ENCODE measurements at places on chromosomes 5 and 9.

DNA sequence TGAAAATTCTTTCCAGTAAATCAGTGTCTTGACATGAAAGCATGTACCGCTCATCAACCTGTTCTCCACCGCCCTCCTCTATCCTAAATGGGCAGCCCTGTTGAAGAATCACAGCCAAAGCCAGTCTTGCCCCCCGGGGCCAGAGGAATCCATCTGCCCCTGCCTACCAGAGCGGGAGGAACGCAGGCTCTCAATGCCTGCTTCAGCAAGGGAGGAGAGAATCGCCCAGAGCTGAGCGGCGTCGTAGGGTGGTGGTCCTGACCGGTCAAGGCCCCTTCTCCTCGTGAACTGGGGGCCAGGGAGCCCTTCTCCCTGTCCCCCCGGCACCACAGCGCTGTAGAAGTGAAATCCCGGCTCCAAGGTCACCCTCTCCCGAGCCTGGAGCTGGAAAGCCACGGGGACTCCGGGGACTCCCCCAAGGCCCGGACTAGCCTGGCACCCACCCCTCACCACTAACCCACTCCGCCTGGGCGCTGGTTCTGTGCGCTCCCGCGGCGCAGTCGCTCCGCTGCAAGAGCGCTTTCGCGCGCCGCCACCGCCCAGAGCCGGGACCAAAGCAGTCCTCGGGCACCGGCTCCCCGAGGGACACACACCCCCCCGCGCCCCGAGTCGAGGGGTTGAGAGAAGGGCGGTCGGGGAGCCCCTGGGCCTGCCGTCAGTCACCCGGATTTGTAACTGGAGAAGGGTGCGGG, 718 bp upstream of the TMEM215 start:
- no peak for DNase-seq

DNA sequence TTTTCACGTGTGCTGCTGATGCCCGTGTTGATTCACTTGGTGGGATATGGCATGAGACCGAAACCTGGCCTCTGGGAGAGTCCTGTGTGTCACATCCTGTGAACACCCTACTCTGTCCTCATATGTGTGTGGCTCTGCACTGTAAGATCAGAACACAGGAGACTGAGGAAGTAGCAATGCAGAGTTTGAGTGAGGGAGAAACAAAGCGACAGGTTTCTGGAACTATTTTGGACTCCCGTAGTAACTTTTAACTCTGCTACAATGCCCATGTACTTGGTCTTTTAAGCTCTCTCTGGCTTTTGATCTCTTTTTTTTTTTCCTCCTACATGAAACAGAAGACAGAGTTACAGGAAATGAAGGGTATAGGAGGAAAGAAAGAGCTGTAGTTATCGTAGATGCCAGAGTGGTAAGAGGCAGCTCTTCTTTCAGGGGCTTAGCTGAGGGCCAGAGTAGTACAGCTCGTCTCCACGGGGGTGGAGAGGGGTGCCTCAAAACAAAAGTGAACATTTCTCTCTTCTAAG, 26.6 kb downstream of the GRAMD2B start:
- no peak for DNase-seq

GRCh38 chr5:174527916-174528540, 196.4 kb upstream of the MSX2 start:
- DNase-seq = no peak

DNA sequence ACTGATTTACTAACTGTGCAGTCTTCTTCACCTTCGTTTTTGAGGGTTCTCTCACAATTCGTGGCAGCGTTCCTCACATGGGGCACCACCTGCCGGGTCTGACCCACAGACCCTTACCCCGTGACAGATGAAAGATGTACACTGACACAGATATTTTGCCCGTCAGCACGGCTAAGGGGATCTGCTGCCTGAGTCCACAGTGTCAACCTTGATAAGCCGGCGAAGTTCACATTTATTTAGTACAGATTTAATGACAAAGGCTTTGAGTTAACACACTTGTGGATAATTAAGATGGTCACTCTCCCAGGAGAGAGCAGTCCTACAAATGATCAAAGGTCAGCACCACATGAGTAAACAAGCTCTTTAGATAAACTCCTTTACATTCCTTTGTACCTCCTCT, 15.9 kb upstream of the TEX10 start:
- DNase-seq = no peak

- DNase-seq = no peak
Measured at GRCh38 chr9:37417252-37417803, 5.2 kb upstream of the GRHPR start.

DNA sequence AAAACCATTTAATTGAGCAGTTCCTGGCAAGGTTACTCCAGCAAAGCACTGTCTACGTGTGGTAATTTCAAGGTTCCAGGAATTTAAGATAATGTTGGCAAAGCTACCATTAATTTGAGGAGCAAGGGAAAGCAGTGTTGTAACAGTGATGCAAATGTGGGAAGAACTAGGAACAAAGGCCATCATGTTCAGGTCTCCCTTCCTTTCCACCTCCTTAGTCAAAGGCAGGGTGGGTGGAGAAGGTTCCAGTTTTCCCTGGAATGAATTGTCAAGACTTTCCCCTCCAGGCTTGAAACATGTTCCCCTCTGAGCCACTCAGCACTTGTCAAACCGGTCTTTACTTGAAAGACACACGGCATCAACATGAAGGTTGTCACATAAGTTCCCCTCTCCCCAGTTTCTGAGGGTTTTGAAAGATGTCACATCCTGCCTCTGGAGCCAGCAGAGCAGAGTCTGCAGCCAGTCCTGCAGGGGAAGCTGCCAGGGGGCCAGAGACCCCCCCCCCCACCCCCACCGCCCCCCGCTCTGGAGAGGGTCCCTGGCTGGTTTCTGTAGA, 226.0 kb downstream of the GAS1 start:
- DNase-seq = no peak

DNA sequence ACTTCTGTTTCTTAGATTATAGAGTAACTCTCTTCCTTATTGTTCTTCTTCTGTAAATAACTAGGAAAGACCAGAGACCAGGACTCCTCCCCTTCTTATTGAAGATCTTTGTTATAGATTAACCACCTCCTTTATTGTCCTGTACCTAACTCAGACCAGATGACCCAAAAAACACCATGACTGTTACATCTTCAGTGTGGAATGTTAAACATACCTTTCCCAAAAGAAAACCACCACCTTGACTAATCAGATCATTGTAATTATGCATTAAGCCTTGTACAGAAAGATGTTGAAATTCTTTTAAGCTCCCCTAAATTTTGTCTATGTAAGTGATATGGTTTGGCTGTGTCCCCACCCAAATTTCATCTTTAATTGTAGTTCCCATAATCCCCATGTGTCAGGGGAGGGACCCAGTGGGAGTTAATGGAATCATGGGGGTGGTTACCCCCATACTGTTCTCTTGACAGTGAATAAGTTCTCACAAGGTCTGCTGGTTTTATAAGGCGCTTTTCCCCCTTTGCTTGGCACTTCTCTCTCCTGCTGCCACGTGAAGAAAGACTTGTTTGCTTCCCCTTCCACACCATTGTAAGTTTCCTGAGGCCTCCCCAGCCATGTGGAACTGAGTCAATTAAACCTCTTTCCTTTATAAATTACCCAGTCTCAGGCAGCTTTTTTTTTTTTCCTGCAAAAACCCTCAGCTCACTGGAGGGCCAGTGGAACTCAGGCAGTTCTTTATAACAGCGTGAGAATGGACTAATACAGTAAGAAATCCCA, 26.3 kb downstream of the ARSB start:
- DNase-seq = no peak

GRCh38 chr5:123007182-123007581, 29.3 kb downstream of the PPIC start:
- DNase-seq = no peak

DNA sequence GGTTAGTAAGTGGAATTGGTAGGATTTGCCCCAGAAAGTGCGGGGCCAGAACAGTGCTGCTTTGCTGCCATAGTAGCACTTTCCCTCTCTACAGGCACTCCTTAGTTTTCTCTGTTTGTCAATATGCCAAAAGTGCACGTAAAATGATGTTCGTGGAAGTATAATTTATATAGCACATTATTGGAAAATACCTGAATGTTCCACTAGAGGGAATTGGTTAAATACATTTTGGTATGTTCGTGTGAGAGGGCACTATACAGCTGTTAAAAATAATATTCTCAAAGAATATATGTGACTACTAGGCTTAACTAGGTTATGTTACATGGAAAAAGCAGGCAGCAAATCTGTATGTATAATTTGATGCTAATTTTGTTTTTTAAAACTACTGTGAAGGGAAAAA, 184.0 kb upstream of the GDNF start:
- DNase-seq = no peak

DNA sequence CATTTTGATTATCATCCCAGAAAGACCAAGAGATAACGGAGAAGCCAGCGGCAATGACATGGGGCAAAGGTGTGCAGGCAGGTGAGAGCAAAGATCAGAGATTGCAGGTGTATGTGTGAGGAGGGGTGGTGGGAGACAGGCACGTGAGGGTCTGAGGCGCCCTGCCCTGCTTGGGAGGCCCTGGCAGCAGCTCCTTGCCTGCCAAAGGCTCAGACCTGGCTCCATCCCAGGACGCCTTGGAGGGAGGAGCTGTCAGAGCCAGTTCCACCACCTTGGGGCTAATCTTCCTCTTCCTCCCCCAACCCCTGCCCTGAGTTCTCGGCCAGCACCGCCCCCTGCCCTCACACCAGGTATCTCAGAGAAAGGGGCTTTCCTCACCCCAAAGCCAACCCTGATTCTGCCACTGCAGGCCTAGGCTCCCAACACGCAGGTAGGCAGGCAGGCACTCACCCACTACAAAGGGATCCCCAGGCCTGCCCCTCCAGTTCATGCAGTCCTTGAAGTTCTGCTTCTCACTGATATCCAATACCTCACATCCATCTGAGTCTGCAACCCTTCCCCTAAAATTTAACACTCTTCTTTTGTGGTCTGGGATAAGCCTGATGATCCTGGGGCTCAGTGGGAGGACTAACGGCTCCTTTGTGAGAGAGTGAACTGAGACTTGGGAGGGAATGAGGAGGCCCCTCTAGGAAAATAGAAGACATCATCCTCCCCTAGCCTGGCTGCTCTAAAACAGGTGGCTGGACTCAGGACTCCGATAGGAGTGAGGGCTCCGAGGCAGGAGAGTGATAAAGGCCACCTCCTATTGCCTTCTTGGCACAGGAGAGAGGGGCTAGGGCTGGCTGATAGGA, 1.8 kb downstream of the AQP3 start:
- DNase-seq = no peak

DNA sequence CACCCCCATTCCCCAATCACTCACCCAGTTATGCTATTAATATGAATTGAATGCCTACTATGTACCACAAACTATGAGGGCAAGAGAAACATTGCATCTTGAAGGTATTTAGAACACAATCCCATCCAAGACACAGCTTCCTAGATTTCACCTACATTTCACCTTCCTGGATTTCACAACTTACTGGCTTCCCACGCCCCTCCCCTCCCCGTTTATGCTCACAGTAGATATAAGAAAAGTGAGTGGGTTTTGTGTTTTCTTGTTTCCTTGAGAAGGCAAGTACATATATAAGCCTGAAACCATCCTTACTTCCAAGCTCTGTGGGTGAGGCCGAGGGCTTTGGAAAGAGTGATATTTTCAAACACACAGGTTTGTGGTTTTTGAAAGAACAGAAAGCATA, 465.0 kb downstream of the BNC2 start:
- DNase-seq = no peak

- DNase-seq = no peak
Measured at GRCh38 chr5:76809141-76809540, 9.7 kb upstream of the F2RL1 start.

DNA sequence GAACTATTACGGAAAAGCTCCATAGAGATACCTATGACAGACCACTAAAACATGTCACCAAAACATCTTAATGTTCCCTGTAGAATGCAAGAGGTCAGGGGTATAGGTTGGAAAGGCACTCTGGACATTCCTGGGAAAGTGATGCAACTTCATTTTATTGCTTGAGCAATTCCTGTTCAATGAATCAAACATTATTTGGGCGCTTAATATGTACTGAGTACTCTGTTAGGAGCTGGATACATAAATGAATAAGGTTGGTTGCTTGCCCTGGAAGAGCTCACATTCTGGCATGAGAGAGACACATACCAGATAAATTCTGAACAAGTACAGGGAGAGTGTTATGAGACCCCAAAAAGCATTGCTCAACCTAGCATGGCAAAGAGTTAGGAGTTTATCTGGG, 408.9 kb upstream of the DMAC1 start:
- no peak for DNase-seq

GRCh38 chr5:174832025-174832424, 107.6 kb downstream of the MSX2 start:
- DNase-seq = no peak

DNA sequence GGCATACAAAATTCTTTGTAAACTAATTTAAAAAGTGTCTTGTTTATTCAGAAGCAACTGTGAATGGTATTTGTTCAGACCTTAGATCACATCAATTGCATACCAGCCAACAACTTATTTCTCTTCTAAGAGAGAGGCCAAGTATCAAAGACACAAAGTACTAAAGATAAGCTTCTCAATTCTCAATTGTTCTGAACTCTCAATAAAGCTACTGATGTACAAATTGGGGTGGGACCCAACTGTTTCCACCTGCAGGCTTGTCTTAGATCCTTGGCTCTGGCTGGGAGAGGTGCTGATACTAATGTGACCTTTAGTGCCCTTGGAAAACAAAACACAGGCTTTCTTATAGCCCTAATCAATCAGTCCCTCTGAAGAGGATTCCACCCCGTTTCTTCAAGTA, 22.1 kb downstream of the XRCC4 start:
- no peak for DNase-seq

DNA sequence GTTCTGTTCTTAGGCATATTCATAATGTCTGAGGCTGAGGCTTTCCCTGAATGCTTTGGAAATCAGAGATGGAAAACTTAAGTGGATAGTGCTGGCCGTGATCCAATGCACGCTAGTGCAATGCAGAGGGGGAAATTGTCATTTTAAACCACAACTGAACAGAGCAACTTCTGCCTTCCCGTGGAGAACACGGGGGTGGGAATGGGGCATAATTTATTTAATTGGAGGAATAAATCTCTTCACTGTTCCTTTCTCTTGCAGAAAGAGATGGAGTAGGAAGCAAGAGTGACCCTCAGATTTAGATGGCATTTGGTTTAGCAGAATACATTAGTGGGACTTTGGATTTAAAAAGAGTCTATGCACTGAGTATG, 22.9 kb upstream of the NREP start:
- no peak for DNase-seq

GRCh38 chr5:119578937-119579336, 50.4 kb upstream of the FAM170A start:
- DNase-seq = no peak

- no peak for DNase-seq
Measured at GRCh38 chr9:107874591-107875369, 385.2 kb upstream of the KLF4 start.

- no peak for DNase-seq
Measured at GRCh38 chr9:111952559-111952958, 55.9 kb downstream of the UGCG start.

GRCh38 chr5:172870291-172870714, 36.3 kb downstream of the ERGIC1 start:
- no peak for DNase-seq

GRCh38 chr9:93287189-93287552, 103.2 kb downstream of the WNK2 start:
- DNase-seq = no peak
